Memory B cell (primary cell): ENCODE measurements at places on chromosomes 13 and 19.
A peak's percentile ranks its signal among the peaks of the same experiment; 100 is the strongest.

- DNase-seq: peak; percentile 23
Observed at GRCh38 chr19:30227661-30228112, 144.5 kb upstream of the ZNF536 start.

- no peak for DNase-seq
Observed at GRCh38 chr13:36413161-36413560, 19.1 kb upstream of the CCNA1 start.

- DNase-seq: no peak
Observed at GRCh38 chr13:44354884-44355283, 18.7 kb upstream of the SERP2 start.

DNA sequence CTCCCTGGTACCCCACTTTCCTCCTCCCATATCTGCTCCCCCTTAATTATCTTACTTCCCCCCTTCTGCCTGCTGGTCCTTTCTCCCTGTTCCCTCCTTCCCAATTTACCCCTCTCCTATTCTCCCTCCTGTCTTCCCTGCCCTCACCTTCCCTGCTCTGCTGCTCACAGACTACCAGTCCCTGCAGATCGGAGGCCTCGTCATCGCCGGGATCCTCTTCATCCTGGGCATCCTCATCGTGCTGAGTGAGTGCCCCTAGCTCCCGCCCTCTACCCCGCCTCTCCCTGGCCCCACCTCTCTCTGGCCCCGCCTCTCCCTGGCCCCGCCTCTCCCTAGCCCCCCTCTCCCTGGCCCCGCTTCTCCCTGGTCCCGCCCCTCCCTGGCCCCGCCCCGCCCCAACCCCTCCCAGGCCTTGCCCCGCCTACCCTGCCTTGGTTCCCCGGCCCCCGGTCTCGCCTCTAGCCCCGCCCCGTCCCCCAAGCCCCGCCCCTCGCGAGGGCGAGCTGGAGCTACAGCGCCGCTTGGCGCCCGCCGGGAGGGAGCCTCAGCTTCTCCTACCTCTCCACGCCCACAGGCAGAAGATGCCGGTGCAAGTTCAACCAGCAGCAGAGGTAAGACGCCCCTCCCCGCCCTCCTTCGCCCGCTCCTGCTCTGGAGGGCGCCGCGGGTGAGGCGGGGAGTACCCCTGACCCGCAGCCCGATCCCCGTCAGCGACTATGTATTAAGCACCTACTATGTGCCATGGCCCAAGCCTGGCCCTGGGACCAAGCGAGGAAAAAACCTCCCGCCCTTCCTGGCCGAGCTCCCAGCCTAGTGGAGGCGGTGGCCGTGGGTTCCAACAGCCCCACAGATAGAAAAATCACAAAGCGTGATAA, 1.9 kb upstream of the FXYD7 start:
- DNase-seq: peak; percentile 87

GRCh38 chr13:113648216-113648610, 9.8 kb downstream of the ATP4B start:
- no peak for DNase-seq

- no peak for DNase-seq
Observed at GRCh38 chr13:94411747-94412146, 67.7 kb downstream of the DCT start.

GRCh38 chr13:110232142-110232541, 74.8 kb downstream of the COL4A1 start:
- DNase-seq: no peak

- no peak for DNase-seq
Observed at GRCh38 chr19:23795462-23795861, 36.8 kb upstream of the ZNF681 start.

GRCh38 chr19:19026299-19026971, 6.9 kb downstream of the SUGP2 start:
- no peak for DNase-seq

DNA sequence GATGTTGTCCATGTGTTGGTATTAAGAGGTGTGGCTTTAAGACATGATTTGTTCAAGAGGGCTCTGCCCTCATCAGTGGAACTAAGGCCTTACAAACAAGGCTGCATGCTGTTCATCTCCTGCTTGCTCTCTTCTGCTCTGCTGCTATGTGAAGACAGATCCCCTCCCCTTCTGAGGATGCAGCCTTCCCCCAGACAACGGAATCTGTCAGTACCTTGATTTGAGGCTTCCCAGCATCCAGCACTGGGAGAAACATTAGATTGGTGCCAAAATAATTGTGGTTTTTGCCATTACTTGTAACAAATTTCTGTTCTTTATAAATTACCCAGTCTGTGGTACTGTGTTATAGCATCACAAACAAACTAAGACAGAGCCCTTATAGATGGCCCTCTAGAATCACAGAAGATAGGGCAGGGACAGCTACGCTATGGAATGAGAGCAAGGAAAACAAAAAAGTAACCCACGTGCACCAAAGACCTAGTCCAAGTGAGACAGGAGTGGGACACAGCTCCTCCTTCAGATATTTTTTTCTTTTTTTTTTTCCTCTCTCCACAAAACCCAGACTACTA, 151.5 kb upstream of the RXFP2 start:
- DNase-seq: no peak

DNA sequence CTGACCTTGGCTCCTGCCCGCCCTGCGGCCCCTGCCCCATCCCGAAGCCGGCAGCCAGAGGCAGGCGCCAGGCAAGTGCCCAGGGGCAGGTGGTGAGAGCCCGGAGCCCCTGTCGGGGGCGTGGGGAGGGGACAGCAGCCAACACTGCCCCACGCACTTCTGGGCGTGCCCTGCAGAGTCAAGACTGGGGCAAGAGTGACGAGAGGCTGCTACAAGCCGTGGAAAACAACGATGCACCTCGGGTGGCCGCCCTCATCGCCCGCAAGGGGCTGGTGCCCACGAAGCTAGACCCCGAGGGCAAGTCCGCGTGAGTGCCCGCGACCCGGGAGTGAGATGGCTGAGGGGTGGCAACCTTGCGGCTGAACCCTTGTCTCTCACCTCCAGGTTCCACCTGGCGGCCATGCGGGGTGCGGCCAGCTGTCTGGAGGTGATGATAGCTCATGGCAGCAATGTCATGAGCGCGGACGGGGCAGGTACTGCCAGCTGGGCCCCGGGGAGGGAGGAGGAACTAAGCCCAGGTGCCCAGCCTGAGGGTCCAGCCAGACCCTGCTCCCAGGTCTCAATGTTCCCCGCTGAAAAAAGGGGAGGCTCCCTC, 17.3 kb downstream of the ANKRD24 start:
- no peak for DNase-seq

DNA sequence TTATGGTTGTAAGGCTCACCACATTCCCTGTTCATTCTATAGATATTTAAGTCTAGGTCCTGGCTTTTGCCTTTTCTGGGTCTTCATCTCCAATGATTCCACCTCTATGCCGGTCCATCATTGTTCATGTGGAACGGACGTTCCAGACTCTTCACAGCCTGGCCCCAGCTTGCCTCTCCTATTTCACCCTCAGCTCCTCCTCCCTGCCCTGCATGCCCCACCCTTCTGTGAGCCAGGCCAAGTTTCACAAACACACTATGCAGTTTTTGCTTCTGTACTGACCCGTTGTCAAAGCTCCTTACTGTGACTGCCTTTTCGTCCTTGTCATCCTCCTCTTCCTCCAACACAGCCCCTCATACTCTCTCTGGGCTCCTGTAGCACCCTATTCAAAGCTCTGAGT, 31.3 kb downstream of the TEX26 start:
- no peak for DNase-seq

DNA sequence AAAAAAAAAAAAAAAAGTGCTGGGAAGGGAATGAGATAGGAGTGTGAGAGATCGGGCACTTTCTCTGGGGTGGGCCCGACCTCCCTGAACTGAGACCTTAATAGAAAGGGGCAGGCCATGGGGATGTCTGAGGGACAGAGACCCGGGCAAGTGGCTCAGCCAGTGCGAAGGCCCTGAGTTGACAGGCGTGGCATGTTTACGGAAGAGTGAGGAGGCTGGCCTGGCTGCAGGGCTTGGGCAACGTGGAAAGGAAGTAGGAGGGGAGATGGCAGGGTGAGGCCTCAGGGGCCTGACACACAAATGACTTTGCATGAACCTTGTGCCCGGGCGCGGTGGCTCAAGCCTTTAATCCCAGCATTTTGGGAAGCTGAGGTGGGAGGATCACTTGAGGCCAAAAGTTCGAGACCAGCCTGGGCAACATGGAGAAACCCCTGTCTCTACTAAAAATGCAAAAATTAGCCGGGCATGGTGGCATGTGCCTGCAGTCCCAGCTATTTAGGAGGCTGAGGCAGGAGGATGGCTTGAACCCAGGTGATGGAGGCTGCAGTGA, 13.9 kb downstream of the FCHO1 start:
- no peak for DNase-seq

DNA sequence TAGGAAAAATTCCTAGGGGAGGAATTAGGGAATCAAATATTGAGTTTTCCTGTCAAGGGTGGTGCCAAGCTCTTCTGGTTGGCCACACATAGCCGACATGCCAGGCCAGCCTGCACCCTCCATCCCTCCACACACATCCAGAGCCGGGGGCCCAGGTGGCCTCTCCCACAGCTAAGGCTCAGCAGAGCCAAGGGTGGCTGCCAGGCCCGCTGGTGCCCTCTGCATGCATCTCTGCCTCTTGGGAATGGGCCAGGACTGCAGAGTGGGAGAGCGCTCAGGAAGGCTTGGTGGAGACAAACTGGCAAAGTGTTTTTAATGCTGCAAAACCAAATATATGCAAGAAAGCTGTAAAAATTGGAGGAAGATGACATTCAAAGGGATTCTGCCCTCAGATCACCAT, 42.7 kb upstream of the GAS6 start:
- DNase-seq: no peak

DNA sequence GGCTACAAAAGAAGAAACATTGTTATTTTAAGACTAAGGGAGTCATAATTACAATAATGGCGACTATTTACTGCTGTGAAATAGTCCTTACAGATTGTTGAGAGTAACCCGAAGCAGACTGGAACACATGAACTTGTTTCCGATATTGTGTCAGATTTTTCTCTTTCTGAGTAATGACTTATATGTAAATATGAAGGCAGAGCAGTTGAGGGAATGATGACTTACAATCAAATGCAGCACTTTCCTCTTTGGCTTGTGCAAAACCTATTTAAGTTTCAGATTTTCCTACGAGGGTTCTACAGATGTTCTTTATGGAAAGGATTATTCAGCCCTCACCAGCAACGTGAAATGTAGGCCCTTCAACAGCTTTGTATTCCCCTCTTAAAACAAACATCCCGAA, 198.6 kb downstream of the RGCC start:
- DNase-seq: no peak

DNA sequence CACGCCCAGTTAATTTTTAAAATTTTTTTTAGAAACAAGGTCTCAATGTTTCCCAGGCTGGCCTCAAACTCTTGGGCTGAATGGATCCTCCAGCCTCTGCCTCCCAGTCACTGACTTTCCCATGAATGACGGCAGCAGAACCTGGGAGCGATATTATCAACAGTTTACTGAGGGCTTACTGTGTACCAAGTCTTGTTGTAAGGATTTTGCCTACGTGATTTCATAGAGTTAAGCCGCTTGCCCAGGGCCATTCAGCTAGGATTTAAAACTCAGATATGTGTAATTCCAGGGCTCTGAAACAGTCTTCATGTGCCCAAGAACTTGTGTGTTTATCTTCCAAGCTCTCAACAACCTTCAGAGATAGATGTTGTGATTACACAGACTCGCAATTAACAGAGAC, 6.0 kb upstream of the KXD1 start:
- no peak for DNase-seq

- DNase-seq: peak; percentile 73
Observed at GRCh38 chr13:91347996-91348905, 764 bp downstream of the MIR17HG start.

GRCh38 chr19:32471095-32471494, 65.5 kb downstream of the DPY19L3 start:
- DNase-seq: no peak

GRCh38 chr13:112574834-112575613, 12.9 kb downstream of the TUBGCP3 start:
- DNase-seq: no peak

GRCh38 chr19:14425696-14426138, 6.6 kb upstream of the DDX39A start:
- DNase-seq: no peak

GRCh38 chr13:106052200-106052767, 483.2 kb downstream of the EFNB2 start:
- no peak for DNase-seq

- peak; percentile 39 for DNase-seq
Observed at GRCh38 chr19:15378534-15379082, 979 bp downstream of the AKAP8 start.
